Right renal cortex interstitium (tissue), 3 donors: ENCODE measurements at places on chromosomes 4 and X.

DNA sequence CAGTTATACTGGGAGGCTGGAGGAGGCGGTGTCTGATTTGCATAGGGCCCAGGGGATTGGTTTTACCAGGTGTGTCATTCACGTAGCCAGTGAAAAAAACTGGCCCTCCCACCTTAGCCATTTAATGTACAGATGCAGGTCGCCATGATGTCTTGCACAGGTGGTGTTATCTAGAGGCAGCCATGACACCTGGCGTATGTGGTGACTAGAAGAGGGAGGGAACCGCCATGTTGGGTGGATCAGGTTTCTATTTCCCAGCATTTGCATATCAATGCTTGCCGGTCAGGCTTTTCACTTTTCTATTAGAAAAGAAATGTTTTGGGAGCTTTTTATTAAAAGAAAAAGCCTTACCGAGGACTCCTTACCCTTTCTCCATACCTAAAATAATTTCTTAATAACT, 523.4 kb downstream of the ADGRL3 start:
- DNase-seq = no peak

DNA sequence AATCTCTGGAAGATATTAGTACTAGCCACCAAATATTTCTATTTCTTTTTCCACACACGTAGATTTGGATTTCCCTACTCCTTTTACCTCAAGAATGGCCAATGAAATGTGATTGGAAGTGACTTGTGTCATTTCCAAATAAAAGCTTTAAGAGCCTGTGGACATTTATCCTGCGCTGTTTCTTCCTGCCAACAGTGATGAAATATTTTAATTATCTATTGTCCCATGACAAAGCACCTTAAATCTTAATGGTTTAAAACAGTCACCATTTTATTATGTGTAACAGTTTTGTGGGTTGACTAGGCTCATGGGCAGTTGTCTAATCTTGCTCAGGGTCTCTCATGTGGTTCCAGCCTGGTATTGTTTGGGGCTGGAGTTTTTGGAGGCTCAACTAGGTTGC, 3.5 kb upstream of the PGRMC2 start:
- no peak for DNase-seq

GRCh38 chr4:102819588-102820365, 7.6 kb downstream of the UBE2D3 start:
- no peak for DNase-seq

GRCh38 chrX:68355629-68355920, 77.7 kb downstream of the OPHN1 start:
- DNase-seq = no peak

DNA sequence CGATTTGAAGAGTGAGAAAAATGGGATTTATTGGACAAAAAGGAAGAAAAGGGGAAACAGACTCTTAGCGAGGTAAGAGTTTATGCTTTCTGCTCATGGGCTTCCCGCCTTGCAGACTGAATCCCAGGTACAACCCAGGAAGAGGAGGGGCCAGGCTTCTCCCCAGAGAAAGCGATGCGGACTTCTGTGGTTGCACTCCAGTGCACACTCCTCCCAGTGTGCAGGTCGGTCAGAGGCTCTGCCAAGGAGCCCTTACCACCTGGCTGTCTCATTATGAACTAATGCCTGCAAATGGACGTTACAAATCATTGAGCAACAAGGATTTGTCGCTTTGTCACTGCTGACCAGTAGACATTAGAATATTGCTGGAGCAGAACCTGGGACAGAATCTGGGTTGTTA, 39.9 kb upstream of the GLRA2 start:
- DNase-seq = no peak

DNA sequence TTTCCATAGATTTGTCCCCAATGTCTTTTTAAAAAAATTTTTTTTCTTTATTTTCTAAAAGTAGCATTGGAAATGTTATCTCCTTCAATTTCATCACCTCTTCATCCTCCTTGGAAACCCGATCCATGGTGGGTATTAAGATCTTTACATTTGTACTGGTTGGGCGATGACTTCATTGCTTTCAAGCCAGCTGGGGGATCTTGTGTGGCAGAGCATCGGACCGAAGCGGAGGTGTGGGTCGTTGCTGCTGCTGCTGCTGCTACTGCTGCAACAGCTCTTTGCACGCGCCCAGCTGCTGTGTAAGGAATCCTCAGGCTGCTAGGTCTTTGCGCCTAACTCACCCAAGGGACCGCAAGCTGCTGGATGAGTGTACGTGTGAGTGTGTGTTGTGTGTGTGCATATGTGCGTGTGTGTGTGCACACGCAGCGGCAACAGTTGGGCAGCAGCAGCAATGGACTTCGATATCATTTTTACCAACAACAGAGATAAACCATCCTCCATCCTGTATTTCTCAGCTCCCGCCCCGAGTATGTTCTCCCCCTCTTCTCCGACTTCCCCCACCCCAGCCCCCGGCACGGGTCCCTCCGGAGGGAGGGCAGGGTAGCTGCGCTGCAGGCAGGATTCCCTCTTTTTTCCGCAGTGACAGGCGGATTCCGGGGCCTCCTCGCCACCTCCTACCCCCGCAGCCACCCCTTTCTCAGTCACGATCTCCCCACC, 768 bp upstream of the CDKL5 start:
- peak; percentile 29 for DNase-seq

GRCh38 chr4:103754844-103755243, 35.1 kb upstream of the TACR3 start:
- no peak for DNase-seq

- DNase-seq = no peak
These were observed 17.6 kb downstream of the TRIM61 start for GRCh38 chr4:164959896-164960295.

DNA sequence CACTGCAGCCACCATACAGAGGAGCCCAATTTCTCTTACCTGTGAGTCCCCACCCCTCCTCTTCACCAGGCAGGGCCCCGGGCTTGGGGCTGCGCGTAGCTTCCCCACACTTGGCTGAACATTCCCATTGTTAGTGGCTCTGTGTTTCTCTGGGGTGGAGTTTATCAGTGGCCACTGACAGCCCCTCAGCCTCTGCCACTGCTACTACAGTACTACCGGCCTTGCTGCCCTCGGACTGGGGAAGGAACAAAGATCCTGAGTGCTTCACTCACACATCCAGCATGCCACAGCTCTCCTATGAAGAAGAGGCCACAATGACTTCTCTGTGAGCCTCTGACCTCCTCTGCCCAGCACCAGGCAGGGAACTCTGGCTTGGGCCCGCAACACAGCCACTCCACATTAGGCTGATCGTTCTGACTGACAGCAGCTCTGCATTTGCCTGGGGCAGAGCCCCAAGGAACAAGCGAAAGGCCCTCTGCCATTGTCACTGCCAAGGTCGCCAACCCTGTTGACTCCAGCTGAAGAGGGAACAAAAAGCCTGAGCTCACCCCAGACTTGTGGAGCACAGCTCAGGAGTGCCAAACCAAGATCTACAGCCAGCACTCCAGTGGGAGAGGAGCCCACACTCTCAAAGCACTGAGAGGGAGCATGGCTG, 24.0 kb downstream of the ABCB7 start:
- DNase-seq = no peak
